CD4-positive, alpha-beta memory T cell (primary cell): ENCODE measurements at places on chromosomes 5 and 9.
A peak's percentile ranks its signal among the peaks of the same experiment; 100 is the strongest.

GRCh38 chr9:4170231-4170630 lies 129.6 kb downstream of the GLIS3 start:
- DNase-seq, result no peak

- DNase-seq, result no peak
Observed at GRCh38 chr9:127683723-127684122, 23.1 kb upstream of the CFAP157 start.

DNA sequence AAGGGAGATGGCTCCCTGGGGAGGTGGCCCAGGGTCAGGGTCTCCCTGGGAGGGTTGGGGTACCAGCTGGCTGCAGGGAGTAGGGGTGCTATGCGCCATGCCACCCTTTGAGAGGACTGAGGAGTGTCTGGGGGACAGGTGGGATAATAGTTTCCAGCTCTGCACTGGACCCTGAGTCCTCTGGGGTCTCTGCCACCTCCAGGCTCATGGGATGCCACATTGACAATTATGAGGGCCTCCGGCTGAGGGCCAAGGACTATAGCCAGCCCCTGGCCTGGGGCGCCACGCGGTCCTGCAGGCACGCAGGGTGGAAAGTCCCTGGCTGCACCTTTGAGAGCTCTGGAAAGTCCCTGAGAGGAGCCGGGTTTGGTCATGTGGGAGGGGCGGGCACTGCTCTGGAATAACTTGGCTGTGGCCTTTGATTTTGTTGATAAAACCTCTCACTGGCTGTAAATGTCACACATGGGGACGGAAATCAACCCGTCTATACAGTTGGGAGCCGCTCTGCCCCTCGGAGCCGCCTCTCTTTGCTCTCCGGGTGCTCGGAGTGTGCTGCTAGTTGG lies 16.0 kb downstream of the TRAF2 start:
- DNase-seq, result peak; percentile 90

GRCh38 chr9:27468462-27469110 lies 55.5 kb upstream of the IFNK start:
- no peak for DNase-seq

GRCh38 chr5:148469501-148469935 lies 85.8 kb downstream of the FBXO38 start:
- DNase-seq, result no peak

- DNase-seq, result no peak
Observed at GRCh38 chr9:115495052-115495635, 377.2 kb upstream of the TNC start.

DNA sequence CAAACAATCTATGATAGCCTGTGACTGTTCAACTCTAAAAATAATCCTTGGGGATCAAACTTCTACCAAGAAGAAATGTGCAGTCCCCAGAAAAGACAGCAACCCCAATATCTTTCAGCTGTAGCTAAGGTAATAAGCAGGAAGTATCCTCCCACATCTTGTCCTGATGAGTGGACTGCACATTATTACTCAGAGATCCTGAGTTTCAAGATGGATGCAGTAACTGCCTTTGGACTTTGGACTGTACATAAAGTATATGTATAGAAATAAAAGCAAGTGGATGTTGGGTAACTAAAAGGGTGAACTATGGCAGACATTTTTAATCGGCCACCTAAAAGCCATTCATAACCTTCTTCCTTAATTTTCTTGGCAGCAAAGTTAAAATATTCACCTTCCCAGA lies 45.1 kb downstream of the SMIM23 start:
- DNase-seq, result no peak
